ENCODE measurements at places on chromosomes 7 and 10.
A peak's percentile ranks its signal among the peaks of the same experiment; 100 is the strongest.

DNA sequence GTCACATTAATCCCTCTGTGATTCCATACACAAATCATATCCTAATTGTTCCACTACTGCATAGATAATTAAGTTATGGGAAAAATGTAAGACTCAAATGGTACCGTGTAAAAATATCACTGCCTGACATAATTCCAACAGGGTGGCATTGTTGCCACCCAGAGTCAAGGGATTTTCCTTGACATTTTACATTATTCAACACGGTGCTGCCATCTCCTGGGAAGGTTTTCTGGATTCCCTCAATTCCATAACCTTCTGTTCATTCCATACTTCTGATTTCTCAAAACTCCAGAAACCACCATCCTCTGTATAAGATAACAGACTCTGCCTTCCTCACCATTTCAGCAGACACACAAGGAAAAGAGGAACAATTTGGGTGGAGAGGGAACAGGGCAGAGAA, 495.9 kb downstream of the XPNPEP1 start:
- no peak for DNase-seq

DNA sequence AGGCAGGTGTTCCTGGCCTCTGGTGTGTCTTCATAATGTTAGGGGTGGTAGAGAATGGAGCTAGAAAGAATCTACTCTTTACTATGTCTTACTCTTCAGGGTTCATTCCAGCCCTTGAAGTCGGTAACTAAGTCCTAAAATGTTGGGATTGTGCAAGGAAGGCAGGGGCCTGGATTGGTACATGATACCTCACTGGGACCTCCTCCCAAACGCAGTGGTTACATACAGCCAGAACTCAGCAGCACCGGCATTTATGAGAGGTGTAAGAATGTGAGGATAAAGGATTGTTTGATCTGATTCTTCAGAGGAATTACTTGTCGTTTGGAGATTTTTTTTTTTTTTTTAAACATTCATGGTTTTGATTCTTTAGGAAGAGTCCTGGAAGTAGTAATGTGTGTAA, 6.9 kb downstream of the COMTD1 start:
- DNase-seq: no peak

DNA sequence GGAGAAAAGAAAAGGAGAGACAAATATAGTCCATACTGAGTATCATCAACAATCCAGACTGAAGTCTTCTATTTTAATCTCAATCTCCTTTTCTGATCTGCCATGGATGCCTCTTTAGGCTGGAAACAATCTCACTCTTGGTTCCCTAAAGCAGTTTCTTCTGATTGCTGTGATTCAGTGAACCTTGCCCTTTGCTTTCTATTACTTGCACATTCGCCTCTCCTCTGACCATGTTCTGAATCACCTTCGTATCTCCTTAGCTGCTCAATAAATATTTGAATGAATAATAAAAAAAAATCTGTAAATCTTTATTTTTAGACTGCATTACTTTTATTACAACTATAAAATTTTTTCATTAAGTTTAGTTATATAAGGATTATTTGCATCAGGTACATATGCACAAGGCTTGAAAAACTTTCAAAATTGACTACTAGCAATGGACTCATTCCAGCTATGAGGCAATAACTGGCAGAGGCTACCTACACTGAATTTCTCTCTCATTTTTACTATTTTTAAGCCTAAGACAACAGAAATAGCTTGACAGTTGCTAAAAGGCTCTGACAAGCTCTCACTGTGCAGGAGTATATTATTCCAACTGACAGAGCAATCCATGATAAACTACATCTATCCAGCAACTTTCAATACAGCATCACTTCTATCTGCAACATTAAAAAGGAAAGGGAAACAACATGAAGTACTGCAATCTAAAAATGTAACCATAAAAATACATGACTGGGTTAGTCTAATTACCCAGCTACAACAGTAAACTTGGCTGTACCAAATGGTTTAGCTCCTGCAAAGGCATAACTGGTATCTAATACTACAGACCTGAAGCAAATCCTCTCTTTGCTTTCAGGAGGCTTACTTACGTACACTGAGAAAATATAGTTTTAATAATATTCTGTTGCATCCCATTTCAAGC, 25.6 kb downstream of the TM9SF3 start:
- no peak for DNase-seq

- peak; percentile 93 for DNase-seq
Observed at GRCh38 chr10:104479906-104480593, 126.4 kb downstream of the CFAP58 start.

DNA sequence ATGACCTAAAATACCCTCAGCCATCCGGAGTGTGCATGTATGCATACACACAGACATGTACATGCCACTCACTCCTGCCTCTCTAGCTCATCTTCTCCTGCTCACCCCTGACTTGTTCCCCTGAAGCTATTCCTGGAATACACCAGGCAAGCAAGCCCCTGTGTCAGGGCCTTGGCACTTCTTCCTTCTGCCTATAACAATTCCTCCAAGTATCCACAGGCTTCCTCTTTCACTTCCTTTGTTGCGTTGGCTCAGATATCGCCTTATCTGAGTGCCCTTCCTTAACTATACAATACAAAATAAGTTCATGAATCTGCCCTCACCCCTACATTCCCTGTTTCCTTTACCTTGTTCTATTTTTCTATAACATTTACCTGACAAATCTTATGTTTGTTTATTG, 88.8 kb downstream of the NOD1 start:
- no peak for DNase-seq

Data from NCI-H69 (cell line).